ENCODE measurements at places on chromosomes 2 and 18.

DNA sequence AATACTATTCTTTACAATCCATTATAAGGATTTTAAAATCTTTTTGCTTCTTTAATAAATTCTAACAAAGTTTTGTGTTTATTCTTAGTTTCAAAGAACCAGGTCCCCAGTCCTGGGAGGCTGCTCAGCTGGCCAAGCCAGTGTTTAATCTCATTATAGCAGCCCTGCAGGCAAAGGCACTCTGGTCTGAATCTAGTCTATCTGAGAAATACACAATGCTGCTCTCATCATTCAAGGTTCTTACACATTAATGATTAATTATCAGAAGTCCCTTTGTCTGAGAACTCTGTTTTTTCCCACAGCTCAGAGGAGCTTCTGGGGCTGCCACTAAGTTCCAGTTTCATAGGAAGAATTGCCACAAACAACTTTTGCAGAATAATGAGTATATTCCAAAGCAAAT is 27.7 kb downstream of the KCTD18 start:
- no peak for DNase-seq

GRCh38 chr2:236659758-236660150 is 90.1 kb downstream of the ACKR3 start:
- no peak for DNase-seq

GRCh38 chr2:137182071-137182470 is 416.7 kb downstream of the THSD7B start:
- no peak for DNase-seq

DNA sequence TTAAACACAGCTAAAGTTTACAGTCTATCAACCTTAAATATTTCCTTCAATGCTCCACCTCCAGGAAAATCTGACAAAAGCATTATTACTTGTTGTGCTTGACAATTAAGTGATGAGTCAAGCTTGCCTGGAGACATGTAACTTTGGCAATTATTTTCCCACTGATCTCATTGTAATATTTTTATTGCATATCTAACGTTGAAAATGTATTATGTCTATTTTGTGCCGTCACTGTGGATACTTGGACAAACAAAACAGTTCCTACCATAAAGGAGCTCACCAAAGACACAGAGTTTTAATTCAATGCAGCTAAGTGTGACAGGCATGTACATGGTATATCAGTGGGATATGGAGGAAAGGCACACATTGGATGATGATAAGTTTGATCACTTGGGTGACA is 24.7 kb downstream of the RNF103 start:
- no peak for DNase-seq

DNA sequence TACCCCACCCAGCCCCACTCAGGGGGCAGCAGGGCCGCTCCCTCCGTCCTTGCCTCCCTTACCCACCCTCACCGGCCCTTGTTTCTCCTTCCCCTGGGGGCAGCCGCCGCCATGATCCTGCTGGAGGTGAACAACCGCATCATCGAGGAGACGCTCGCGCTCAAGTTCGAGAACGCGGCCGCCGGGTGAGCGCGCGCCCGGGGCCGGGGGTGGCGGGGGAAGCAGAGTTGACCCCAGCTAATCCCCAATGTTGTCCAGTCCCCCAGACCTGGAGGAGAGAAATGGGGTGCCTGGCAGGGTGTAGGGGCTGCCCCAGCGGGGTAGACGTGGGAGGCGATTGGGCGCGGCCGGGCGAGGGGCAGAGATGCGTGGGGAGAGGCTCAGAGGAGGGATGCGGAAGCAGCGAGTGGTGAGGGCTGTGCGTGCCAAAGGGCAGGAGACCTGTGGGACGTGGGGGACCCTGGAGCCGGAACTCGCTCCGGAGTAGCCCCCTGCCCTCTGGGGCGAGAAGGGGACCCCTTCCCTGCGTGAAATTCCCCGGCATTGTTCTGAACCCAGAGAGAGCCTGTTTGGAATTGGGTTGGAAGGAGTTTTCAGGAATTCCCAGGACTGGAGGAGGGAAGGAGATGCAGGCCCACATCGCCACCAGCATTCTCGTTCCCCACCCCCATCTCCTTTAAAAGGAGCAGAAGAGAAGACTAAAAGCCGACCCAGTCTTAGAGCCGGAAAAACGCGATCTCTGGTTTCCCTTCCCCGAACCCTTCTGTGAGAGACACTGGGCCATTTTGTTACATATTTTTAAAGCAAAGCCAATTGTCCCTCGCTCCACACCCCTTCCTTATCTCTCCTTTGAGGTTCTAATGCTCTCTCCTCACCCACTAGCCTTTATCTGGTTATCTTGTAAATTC is 625 bp downstream of the ARPC2 start:
- DNase-seq = peak; percentile 38

GRCh38 chr18:26383454-26384270 is 157.4 kb downstream of the TAF4B start:
- peak; percentile 23 for DNase-seq

DNA sequence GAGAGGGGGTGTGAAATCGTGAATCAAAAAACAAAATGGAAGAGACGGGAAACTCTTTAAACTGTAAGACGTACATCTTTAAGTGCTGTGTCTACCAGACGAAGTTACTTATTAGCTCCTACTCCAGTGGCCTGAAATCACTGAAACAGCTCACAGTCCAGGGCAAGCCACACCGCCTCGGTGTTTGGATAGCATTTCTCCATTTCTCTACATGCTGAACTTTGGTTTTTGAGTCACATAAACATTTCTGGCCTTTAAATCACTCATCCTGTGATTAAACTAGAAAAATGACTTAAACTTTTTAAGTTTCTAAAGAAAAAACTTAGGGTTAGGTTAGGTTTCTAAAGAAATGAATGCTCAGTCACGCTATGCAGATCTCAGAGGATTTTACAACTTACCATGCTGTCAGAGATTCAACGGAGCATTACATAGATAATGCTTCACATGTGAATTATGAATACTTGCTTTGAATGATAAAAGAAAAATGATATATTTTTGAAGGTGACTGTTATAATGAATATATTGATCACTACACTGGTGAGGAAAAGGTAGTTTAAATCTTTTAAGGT is 138.4 kb downstream of the MBP start:
- no peak for DNase-seq

GRCh38 chr2:69817729-69818501 is 11.5 kb upstream of the GMCL1 start:
- DNase-seq = no peak

DNA sequence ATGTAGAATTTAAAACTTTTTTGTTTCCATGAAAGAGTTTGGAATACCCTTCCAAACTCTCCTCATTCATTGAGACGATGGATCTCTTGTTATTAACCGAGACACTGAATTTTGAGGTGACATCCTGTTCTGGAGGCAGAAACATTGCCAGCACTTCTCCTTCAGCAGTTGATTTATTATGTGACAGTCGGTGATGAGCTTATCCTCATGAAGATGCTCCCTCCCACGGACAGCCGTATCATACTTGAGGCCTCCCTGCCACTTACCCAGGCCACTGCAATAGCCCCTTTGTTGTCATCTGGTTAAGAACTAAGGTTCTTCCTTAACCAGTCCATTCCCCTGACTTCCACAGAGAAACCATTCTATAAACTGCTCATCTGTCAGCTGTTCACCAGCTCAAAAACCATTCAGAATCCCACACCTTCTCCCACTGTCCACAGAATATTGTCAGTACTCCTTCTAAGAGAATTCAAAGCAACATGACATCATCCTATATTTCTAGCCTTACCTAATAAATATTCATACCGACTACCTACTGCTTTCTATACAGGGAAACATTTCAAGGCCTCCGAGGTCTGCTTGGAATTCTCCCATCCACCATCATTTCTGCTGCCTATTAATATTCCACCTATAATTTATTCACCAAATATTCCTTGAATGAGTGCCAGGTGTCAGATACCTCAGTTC is 139.0 kb upstream of the TRIB2 start:
- DNase-seq = no peak

GRCh38 chr2:121689356-121689755 is 40.1 kb upstream of the CLASP1 start:
- no peak for DNase-seq

DNA sequence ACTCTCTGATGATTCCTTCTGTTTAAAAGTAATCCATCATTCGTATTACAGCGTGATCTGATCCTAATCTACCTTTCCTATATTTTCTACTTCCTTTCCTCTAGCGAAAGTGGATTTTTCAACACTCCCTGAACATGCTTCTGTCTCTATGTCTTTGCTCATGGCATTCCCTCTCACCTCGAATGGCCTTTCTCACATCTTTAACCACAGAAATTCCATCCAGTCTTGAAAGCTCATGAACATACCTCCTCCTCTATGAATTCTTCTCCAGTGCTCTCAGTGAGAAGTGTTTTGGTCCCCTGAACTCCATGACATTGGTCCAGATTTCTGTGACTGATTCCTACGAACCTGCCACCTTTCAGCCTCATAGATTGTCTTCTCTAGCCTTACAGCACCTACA is 323.2 kb downstream of the RAD51AP2 start:
- no peak for DNase-seq

- DNase-seq = no peak
Observed at GRCh38 chr2:102042196-102043081, 50.7 kb downstream of the IL1R2 start.

DNA sequence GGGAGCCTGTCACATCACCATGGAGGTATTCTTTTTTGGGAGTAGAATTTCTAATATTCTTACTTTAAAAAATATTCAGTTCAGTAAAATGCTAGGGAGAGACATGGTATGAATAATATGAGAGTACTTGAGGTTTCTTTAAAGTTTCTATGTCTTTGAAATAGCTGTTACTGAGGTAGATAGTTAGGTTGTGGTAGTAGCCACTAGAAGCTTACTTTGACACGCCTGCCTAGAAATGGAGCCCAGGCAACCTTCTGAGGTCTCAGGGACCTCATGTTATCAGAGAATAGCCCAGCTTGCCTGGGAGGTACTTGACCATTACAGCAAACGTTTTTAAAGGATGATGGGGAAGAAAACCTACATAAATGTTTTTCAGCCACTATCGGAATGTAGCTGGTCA is 131.2 kb downstream of the AGPS start:
- no peak for DNase-seq

DNA sequence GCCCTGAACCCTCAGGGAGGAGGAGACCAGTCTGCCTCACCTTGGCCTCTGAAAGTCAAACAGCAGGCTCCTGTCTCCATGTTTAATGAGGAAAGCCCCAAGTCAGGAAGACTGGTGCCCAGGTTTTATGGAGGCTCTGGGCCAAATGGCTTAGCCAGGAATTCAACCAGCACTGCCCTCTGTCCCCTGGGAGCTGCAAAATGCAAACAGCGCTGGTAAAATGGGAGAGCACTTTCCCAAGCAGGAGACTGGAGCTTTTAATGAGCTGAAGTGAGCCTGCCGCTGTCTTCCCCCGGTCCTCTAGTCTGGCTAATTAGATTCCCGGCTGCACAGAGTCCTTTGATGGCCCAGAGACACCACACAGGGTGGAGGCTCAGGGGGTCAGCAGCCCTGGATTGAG is 276.0 kb upstream of the TRIB2 start:
- DNase-seq = no peak

GRCh38 chr2:221050020-221050795 is 521.9 kb downstream of the EPHA4 start:
- DNase-seq = no peak

DNA sequence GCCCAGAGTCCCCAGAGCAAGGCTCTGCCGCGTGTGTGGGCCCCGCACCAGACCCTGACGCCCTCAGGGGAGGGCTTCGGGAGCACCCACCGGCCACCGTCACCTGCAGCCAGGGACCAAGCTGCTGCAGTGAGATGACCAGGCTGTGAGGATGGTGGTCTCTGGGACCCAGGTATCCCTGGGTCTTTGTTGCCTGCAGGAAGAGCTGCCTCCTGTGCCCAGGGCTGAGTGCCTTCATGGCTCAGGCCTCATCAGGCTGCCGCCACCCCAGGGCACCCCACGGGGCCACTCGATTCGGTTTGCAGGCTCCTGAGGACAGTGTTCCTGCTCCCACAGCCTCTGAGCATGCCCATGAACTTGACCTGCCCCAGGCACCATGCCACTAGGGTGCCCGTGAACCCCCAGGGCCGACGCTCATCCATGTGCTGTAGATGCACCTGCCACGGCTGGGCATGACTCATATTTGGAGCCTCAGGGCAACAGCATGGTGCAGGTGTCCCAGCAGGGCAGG is 109.8 kb downstream of the FAM210A start:
- DNase-seq = no peak

- DNase-seq = no peak
Observed at GRCh38 chr2:96212339-96212738, 3.7 kb upstream of the STARD7 start.

- no peak for DNase-seq
Observed at GRCh38 chr2:40310303-40310702, 141.6 kb downstream of the SLC8A1 start.

GRCh38 chr2:627340-627709 is 49.9 kb downstream of the TMEM18 start:
- no peak for DNase-seq

- no peak for DNase-seq
Observed at GRCh38 chr18:9348079-9348671, 13.6 kb downstream of the TWSG1 start.

GRCh38 chr2:230870544-230871360 is 6.0 kb downstream of the ITM2C start:
- no peak for DNase-seq

DNA sequence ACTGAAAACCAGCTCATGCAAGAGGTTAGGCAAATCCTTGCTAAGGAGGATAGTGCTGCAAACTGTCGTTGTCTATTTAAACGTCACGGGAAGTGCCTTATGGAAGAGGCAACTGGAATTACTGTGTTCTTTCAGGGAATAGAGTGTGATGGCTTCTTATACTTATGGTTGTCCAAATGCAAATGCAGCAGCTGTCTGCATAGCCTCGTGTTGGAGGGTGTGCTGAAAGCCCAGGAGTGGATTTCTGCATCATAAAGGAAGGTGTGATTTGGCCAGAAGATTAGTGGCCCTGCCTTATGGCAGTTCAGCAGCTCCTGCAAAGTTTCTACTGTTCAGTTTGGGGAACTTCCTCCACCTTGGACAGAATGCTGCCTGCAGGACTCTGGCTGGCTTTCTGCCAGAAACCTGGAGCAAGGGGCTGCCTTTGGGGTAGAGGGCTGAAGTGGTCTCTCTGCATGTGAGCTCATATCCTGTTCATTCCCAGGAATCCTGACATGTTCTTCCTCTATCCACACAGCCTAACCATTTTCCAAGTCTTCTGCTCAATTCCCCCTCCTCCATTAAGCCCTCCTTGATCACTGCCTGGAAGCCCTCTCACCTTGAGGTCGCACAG is 321.2 kb upstream of the CXCR4 start:
- DNase-seq = no peak

- DNase-seq = no peak
Observed at GRCh38 chr2:85405201-85406059, 4.7 kb downstream of the CAPG start.

- DNase-seq = no peak
Observed at GRCh38 chr18:79786304-79786703, 11.4 kb upstream of the KCNG2 start.

Data from T-helper 1 cell (primary cell).